ENCODE measurements at places on chromosomes 12 and 14.

DNA sequence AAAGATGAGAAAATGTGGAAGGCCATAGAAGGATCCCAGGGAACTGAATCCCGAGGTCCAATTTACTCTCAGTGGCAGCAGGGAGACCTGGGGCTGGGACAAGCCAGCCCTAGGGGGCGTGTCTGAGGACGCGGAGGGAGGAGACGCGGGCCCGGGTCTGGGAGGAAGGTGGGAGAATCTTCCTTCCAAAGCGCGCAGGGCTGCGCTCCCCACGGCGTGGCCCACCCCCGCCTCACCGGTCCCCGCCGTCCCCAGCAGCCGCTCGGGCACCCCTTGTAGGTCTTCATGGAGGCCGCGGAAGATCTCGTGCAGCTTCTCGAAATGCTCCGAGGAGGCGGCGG, 323 bp downstream of the VTI1B start:
- DNase-seq = peak; percentile 70

- DNase-seq = no peak
Measured at GRCh38 chr12:69168363-69168762, 71.0 kb upstream of the CPSF6 start.

- DNase-seq = no peak
Measured at GRCh38 chr14:64979336-64980074, 7.2 kb upstream of the FNTB start.

GRCh38 chr12:76455582-76456345, 103.8 kb downstream of the OSBPL8 start:
- DNase-seq = peak; percentile 64

DNA sequence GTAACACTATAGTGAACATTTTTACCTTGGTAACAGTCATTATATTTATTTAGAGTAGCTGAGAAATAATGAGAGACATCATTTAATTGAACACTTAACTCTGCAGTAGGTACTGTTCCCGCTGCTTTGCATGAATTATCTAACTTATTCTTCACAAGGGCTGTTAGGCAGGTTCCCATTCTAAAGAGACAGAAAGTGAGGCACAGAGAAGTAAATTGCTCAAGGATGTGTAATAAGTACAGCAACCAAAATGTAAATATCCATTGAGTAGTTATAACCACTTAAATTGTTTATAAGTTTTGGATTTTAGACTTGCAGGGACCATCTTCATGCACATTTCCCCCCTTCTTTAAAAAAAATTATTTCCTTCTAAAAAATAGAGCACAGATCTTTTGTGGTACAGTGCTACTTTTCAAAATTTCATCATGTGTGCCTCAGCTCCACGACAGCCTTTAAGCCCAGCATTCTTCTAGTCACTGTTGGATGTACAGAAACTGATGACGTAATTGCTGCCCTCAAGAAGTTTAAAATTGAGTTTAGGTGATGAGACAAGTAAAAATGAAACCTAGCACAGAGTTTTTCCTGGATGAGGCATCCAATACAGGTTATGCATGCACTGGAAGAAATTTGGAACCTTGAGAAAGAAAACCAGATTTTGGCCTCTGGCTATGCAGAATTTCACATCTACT, 6.0 kb upstream of the MANSC4 start:
- DNase-seq = no peak

- no peak for DNase-seq
Measured at GRCh38 chr12:49348781-49349180, 2.1 kb downstream of the DNAJC22 start.

DNA sequence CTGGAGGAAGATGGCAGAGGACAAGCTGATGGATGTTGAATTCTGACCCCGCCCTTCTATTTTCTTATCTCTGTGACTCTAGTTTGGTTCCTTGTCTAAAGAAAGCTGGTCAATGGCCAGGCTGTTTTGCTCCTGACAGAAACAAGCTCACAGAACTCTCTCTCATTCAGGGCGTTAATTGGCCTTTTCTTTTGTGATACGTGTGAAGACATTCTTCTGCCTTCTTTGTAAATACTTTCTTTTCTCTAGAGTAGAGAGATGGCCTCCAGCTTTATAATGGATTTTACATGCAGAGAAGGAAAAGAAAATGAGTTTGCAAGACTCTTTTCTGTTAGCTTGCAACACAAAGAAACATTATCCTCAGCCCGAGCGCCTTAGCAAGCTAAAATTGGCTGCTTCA, 492.2 kb upstream of the CCDC196 start:
- no peak for DNase-seq

GRCh38 chr12:2443776-2444175, 351.0 kb upstream of the FKBP4 start:
- no peak for DNase-seq

DNA sequence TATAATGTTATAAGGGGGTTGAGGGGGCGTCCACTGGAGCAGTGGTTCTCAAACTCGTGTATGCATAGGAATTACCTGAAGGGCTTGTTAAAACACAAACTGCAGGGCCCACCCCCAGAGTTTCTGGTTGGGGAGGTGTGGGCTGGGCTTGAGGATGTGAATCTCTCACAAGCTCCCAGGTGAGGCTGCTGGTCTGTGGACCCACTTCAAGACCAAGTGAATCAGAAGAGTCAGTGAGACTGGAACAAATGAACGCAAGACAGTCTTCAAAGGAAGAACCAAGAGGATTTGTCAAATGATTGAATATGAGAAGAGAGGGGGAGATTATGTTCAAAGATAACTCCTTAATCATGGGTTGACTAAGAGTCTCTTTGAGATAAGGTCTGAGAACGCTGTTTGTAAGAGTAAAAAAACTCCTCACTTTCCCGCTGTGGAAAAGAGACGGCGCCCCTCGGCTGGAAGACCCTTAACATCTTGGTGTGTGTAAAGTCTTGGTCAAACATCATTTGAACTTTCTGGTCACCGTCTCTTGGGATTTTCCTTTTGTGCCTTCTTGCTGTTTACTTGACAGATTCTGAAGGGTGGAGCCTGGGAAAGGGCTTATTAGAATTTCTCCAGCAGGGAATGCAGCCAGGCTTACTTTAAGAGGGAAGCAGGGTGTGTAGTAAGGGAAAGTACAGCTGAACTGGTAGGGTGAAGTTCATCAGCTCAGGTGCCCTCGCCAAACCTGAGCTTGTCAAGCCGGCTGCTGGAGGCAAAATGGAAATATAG, 5.3 kb upstream of the FOXN3 start:
- peak; percentile 76 for DNase-seq

GRCh38 chr14:58200846-58201245, 897 bp downstream of the ACTR10 start:
- peak; percentile 50 for DNase-seq

GRCh38 chr14:95330591-95331370, 11.1 kb upstream of the CLMN start:
- DNase-seq = no peak

DNA sequence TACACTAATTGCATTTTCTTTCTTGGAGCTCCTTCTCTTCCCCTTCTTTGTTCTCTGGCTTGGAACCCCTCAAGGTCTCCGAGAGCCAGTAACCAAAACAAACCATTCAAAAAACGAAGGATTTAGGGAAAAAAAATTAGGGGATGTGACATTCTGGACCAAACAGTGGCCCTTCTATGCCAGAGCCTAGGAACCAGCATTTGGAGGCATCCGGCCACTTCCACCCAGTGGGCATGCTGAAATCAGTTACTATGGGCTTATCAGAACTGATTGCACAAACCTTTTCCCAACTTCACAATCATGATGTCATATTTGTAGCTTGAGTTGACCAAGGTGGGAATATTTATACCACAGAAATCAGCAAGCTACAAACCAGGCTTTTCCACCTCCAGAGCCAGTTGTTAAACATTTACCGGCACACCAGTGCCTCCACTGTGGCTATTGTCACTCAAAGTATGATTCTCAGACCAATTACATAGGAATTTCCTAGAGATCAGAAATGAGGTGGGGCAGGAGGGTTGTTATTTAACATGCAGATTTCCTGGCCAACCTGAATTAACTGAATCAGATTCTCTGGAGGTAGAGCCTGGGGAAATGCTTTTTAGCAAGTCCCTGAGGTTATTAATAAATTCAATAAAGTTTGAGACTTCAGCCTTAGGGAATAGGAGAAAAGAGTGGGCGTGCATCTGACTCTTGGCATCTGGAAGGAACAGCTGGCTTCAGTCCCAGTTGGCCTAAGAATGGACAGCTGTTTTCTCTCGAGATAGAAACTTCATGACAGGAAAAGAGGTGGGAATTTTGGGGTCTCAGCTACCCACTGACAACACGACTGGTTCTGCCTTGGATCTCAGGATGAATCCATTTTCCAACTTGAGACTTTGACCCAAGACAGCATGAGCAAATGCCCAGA, 273.9 kb downstream of the ZFP36L1 start:
- peak; percentile 97 for DNase-seq

- peak; percentile 19 for DNase-seq
Measured at GRCh38 chr12:107929436-107929835, 154.9 kb downstream of the ASCL4 start.

- DNase-seq = no peak
Measured at GRCh38 chr14:92563359-92563758, 49.8 kb downstream of the RIN3 start.

- no peak for DNase-seq
Measured at GRCh38 chr14:51317373-51317772, 77.3 kb downstream of the TMX1 start.

GRCh38 chr12:29883525-29883924, 99.8 kb upstream of the TMTC1 start:
- no peak for DNase-seq

DNA sequence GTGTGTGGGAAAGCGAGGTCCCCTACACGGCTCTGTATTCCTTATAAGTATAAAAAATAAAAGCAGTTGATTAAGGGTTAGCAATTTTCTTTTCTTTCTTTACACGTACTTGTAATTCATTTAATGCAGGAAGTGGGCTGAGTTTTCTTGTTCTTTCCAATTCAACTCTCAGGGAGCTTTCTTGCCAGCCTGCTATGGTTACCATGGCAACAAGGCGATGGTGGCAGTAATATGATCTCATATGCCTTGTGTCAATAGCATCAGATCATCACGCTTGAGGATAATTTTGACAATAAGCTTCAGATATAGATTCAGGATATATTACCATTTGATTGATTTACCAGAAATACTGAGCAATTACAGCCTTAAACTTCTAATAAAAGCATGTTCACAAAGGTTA, 466.5 kb downstream of the APAF1 start:
- DNase-seq = peak; percentile 34

- DNase-seq = no peak
Measured at GRCh38 chr12:115322275-115322674, 638.3 kb upstream of the TBX3 start.

GRCh38 chr12:9334041-9334692, 126.0 kb upstream of the PZP start:
- peak; percentile 79 for DNase-seq

DNA sequence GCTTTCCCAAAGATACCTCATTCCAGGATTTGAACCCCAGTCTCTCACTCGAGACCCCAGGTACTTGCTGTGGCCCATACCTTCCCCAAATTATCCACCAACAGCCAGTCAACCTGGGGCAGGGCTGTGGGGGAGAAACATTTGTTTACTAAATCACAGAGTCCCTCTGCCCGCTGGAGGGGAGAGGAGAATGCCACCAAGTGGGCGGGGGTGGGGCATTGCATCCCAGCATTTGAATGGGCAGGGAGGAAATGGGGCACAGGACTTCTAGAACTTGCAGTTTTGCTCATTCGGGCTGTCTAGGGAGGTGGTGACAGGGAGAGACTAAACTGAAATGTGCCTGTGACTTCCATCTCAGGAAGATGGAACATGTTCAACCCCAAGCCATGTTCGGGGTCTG, 10.9 kb upstream of the SERPINA9 start:
- no peak for DNase-seq

DNA sequence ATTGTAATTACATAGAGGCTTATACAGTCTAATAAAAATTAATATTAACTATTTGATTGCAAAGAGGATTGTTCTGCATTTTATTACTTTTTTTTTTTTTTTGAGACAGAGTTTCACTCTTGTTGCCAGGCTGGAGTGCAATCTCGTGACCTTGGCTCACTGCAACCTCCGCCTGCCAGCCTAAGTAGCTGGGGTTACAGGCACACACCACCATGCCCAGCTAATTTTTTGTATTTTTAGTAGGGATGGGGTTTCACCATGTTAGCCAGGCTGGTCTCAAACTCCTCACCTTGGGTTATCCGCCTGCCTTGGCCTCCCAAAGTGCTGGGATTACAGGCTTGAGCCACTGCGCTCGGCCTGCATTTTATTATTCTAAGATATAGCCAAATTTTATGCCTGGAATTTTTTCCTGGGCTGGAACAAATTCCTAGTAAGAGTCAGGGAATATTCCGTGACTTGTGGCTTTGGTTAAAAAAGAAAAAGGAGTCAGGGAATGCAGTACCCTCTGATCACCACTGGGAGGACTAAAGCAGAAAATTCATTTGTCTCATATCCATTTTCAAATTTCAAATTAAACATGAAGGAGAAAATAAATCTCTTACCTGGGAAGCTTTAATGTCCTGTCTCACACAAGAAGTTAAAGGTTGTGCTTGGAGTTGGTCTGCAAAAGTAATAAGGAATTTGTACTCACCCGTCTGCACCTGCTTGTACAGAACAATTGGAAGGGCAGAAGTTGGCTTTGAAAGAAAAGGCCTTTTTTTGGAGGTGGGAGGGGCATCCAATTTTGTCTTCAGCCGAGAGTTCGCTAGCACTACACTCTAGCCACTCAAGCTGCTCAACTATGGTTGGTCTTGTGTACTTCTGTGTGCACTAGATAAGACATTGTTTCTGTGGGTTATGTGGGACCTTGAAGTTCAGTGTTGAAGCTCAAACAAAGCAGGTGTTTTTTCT, 8.7 kb downstream of the MARK3 start:
- peak; percentile 25 for DNase-seq

DNA sequence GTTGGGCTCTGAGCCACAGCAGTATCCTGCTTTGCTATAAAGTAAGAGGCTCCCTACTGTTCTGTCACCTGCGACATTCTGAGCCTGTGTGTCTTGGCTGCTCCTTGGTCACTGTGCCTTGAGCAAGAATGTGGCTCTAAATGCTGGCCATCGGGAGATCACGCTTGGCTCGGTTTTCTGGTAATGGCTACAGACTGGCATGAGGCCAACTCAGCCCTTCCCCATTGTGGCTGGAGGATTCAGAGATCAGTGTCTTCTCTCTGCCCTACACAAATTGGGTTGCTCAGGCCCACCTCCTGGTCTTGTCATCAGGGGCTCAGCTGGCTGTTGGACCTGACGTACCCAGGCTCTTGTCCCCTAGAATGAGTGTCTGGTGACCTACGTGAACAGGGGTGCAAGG, 94.5 kb downstream of the PLXNC1 start:
- peak; percentile 58 for DNase-seq

DNA sequence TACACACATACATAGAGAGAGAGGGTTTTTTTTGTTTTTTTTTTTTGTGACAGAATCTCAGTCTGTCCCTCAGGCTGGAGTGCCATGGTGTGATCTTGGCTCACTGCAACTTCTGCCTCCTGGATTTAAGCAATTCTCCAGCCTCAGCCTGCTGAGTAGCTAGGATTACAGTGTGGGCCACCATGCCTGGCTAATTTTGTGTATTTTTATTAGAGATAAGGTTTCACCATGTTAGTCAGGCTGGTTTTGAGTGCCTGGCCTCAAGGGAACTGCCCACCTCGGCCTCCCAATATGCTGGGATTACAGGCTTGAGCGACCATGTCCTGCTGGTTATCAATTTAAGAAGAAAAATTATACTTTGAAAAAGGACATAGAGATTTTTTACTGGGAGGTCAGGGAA, 710.6 kb downstream of the SLC6A15 start:
- DNase-seq = no peak
